ENCODE measurements at places on chromosomes 1 and 21. TPM values are rescaled to one million over a fixed set of nuclear protein-coding genes. Genes with fewer than 3 reads are reported as not detected.

DNA sequence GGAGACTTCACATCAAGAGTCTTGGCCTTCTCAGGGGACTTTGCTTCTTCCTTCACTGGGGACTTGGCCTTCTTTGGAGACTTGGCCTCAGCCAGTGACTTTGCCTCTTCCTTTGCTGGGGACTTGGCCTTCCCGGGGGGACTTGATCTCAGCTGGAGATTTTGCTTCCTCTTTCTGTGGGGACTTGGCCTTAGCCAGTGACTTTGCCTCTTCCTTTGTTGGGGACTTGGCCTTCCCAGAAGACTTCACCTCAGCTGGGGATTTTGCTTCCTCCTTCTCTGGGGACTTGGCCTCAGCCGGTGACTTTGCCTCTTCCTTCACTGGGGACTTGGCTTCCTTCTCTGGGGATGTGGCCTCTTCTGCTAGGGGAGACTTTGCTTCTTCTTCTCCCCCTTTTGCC is 13.5 kb upstream of the CD2 start:
- no peak for DNase-seq

DNA sequence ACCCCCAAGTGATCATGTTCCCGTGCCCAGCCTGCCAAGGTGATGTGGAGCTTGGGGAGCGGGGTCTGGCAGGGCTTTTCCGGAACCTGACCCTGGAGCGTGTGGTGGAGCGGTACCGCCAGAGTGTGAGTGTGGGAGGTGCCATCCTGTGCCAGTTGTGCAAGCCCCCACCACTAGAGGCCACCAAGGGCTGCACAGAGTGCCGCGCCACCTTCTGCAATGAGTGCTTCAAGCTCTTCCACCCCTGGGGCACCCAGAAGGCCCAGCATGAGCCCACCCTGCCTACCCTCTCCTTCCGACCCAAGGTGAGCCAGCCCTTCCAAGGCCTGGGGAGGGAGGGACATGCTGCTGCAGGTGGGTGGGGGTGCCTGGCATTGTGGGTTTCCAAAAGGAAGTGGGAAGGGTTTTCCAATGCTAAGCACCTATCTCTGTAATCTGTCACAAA is 2.3 kb downstream of the TRIM46 start:
- DNase-seq, result no peak

DNA sequence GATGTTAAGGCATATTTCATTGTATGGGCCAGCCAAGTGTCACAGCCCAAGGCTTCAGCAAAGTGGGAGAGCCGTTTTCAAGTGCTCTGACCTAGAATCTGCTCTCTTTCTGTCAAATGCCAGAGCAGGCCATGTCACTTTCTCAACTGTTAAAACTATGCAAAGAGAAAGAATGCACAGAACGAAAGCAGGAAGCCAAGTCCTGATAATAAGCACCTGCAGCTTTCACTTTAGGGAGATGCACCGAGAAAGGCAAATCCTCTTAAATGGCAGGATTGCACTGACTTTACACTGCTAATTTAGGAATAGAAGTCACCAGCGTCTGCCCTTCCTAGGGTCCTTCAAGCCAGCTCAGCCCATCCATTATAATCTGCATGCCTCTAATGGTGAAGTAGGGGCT is 49.2 kb upstream of the NTPCR start:
- no peak for DNase-seq

DNA sequence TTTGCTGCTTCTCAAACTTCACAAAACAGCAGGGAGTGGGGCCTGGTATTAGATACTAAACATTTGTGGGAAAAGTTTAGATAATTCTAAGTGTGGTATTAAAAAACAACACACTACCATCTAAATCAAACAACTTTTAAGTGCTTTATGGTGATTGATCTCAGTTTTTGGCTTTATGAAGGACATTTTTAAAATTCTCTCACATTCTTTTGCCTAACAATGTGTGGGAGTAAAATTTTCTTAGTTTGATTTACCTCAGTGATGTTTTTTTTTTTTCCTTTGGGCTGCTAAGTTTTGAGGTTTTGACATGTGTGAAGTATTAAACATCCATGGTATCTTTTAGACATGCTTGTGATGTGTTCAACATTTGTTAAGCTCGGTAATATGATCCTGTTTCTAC is 116.2 kb downstream of the DISP1 start:
- DNase-seq, result no peak

The TSTD1 gene
- not detected for total RNA-seq

The EXO5 gene
- total RNA-seq, result 5.2 TPM

The PRAMEF20 gene
- total RNA-seq, result not detected

The MMP23B gene
- not detected for total RNA-seq

The SMIM1 gene
- not detected for total RNA-seq
